ENCODE measurements at places on chromosomes 5 and 9. TPM values are rescaled to one million over a fixed set of nuclear protein-coding genes. Genes with fewer than 3 reads are reported as not detected.

QRFP gene
- not detected for total RNA-seq

PCDHA3 gene
- total RNA-seq: not detected

GABBR2 gene
- not detected for total RNA-seq

ACTBL2 gene
- not detected for total RNA-seq

DNA sequence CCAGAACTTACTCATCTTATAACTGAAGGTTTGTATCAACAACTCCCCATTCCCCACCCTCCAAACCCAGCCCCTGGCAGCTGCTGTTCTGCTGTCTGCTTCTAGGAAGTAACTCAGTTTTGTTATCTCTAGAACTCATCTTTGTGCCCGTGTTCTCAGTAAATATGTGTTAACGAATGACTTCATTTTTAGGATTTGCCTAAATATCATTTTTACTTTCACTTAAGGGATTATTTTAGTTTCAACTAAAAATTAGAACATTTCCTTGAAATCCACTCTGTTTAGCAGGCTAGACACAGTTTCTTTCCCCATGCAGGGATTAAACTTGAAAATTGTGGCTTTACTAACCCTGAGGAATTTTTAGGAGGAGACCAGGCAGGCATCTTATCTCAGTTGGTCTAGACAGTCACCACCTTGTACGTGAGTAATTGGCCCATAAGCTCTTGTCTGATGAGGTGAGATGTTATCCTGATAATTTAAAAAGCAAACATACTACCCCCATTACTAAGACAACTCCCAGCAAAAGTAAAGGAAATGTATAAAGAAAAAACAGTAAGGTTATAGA is 68.2 kb upstream of the TNFAIP8 start:
- no peak for DNase-seq

F12 gene
- 16.5 TPM for total RNA-seq

ANGPTL2 gene
- 8.9 TPM for total RNA-seq

DNA sequence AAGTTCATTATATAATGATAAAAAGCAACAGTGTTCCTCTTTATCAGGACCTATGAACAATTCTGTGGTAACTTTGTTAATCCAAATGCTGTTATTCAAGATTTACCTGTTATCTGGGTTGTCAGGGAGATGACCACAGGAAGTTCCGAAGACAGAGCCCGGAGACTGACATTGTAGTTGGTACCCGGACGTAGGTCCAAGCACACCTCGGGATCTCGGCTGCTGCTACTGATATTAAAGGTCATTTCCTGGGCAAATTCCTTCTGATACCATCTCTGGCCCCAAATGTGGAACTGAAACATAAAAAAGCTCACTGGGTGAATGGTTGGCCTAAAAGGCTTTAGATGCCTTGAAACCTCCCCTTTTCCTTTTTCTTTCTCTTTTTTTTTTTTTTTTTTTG is 96.7 kb downstream of the SUSD1 start:
- DNase-seq: no peak

DNA sequence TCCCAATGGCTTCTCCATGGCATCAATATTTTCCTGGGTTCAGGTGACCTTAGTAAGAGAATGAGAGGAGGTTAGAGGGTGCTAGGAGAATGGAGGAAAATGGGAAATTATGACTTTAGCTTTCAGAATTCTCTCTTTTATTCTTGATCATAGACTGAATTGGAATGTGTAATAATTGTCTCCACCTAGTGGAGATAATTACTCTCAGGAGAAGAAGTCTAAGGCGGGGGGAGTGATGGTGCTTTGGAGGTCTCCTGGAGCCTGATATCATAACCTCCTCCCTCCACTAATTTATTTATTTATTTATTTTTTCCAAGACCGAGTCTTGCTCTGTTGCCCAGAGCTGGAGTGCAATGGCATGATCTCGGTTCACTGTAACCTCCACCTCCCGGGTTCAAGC is 221.3 kb downstream of the GRIA1 start:
- no peak for DNase-seq

ACOT12 gene
- total RNA-seq: not detected

RMND5B gene
- 65.8 TPM for total RNA-seq

- DNase-seq: no peak
Measured at GRCh38 chr9:124290053-124290591, 32.4 kb downstream of the NEK6 start.
